ENCODE measurements at places on chromosomes 6 and 20. TPM values are rescaled to one million over a fixed set of nuclear protein-coding genes. Genes with fewer than 3 reads are reported as not detected.

DNA sequence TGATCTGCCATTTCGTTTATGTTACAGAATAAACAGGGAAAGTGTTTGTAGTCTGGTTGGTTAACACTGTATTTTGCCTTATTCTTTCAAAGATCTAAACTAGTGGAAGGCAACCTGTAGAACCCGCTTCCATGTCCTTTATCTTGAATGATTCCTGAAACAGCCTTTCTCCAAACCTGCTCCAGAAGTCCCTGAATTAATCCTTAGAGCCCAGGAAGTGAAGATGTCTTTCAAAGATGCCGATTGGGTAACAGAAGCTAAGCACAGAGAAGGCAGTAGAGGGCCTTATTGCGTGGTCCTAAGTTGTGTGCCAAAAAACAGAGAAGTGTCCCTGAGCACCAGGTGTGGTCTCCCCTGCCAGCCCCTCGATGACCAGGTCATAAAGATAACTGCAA lies 19.2 kb upstream of the ZSCAN16 start:
- DNase-seq = no peak

DNA sequence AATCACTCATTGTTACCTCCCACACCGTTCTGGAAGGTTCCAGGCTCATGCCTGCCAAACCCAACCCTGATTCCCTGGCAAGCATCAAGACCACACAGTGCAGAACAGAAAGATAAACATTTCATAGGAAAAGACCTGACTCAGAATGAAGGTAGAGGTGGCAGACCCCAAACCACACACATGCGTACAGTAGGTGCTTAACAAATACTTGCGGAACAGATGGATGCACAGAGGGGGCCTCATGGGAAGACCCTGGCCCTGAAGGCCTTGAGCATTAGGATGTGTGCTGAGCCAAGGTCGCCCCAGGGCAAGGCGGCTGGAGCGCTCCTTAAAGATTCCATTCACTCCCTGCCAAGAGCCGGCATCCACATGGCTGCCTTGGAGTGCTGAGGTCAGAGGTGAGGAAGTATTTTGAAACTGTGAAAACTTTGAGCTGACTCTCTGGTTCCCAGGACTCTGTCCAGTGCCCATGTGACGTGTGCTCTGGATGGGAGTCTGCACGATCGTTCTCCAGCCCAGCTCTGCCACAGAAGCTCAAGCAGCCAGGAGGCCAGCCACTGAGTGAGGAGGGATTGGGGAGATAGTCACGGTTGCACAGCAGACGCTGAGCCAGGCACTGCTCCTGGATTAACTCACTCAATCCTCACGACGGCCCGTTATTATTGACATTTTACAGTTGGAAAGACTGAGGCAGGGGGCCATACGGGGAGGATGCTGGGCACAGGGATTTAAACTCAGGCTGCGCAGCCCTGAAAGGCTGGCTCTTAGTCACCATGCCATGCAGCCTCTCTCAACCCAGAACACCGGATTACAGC lies 65.5 kb upstream of the AFDN start:
- no peak for DNase-seq

DNA sequence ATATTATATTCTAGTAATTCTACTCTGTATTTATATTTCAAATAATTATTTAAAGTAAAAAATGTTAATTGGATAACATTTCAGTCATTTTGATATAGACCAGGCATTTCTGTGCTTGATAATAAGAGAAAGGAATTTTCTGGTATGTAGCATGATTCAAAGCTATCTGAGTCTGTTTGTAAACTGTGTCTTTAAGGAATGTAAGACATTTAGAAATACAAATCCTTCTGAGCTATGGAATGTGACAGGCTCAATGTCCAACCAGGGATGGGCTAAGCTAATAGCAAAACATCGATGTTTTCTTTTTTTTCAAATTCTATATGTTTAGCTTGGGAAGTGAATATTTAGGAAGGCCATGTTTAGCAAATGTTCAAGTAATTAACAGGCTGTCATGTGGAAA lies 41.5 kb upstream of the FAM83B start:
- DNase-seq = no peak

GRCh38 chr6:121579478-121579877 lies 144.0 kb downstream of the GJA1 start:
- DNase-seq = no peak

Gene EYA2
- not detected for total RNA-seq

Gene UQCC2
- 24.6 TPM for total RNA-seq

Gene OR12D3
- total RNA-seq = not detected

Gene TFAP2B
- total RNA-seq = not detected

- no peak for DNase-seq
These were observed 99.3 kb downstream of the LRRC1 start for GRCh38 chr6:53894091-53894490.
